ENCODE measurements at places on chromosomes 12 and 14.

DNA sequence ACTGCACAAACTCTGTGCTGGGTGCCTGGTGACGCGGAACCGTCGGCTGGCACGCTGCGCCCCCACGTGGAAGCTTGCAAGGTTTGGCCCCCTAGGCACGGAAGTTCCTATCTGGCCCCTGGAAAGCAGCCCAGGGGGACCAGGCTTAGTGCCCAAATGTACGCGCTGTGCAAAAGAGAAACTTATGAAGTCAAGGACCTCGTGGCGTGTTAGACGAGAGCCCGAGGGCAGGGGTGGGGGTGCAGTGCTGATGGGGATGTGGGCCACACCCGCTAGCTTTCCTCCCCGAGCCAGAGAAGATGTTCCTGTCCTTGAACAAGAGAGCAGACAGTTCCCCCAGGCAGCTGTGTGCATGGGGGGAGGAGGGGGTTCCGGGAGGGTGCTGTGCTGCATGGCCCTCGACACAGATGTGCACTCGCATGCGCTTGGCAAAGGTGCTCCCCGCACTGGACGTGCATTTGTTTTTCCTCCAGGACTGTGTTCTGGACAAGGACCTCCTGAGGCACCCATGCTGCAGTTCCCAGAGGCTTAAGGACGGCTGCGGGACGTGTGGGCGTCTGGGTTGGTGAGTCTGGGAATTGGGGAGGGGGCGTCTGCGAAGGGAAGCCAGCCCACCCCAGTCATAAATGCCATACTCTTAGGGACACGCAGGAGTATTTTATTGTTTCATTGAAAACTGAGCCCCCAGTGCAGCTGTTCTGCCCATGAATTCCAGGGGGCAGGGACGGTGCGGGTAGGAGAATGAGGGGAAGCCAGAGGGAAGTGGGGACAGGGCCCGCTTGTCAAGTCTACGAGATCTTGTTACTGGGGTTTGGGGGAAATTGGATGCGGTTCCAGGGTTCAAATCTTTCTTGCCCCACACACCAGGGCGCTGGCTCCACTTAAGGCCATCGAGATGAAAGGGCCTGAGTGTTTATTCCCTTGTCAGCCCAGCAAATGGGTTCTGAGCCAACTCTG lies 80.0 kb downstream of the NTF3 start:
- no peak for DNase-seq

DNA sequence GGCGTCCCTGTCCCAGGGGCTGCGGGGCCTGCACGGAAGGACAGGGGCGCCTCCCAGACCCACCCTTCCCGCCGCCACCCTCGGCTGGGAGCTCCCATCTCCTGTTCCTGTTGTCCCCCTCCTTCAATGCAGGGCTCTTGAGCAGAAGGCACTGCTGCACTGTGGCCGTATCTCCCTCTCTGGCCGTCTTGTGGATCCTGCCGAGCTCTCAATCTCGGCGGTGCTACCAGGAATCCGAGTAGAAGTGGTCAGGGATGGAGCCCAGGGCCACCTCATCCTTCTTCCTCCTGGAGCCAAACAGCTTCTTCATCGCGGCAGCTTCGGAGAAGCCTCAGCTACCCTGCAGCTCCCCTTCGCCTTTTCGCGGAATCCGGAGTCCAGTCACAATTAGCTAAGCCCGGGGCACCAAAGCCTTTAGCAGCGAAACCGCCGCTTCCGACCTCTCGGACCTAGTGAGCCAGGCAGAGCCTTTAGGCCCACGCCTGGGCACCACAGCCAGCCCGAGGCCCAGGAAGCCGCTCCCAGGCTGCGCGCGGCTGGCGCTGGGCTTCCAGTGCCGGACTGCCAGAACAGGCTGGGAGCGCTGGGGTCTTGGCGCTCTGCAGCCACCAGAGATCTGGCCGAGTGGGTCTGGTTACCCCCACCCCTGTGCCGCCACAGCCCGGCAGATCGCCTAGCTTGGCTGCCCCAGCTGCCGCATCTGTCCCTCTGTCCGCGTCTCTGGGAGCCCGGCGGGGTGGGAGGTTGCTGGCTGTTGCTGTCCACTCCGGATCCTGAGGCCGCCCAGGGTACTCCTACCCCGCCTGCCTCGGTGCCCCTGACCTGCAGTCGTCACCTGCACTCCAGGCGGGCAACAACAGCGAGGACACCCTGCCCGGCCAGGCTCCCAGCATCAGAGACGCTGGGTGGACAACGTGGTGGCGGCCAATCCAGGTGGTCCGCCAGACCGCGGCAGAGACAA lies 69.1 kb downstream of the ASCL4 start:
- no peak for DNase-seq

GRCh38 chr14:103485504-103485903 lies 37.1 kb downstream of the CKB start:
- no peak for DNase-seq

GRCh38 chr14:53532853-53533252 lies 379.7 kb upstream of the DDHD1 start:
- DNase-seq, result no peak

GRCh38 chr14:44995770-44996294 lies 33.8 kb downstream of the TOGARAM1 start:
- no peak for DNase-seq

DNA sequence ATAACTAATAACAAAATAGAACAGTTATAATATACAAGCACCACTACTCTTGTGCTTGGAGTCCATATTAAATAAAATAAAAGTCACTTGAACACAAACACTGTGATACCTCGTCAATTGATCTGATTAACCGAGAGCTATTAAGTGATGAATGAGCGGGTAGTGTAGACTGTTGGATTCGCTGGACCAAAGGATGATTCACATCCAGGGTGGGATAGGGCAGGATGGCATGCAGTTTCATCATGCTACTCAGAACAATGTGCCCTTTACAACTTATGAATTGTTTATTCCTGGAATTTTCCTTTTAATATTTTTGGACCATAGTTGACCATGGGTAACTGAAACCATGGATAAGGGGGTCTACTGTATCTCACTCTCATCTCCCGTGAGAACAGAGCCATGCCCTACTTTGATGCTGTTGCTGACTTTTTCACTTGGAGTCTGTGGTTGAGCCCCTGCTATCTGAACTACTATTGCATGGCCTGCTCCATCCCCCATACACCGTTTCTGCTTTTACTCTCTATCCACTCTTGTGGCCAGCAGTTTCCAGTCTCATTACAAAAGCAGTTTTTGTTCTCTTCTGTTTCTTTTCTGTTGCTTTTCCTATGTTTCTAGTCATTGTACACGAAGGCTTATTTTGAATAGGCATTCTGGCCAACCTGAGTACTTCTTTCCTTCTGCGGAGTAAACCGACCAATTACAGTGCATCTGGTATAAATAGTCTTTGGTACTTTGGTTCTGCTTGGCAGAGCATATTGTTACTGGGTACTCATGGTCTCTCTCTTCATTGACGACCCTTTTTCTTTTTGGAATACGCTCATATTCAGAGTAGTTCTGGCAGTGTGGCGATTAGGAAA lies 12.2 kb downstream of the TMTC2 start:
- DNase-seq, result no peak

- DNase-seq, result no peak
These were observed 67.8 kb upstream of the LTA4H start for GRCh38 chr12:96103067-96103644.

- DNase-seq, result no peak
These were observed 3.6 kb downstream of the NXPH4 start for GRCh38 chr12:57219993-57220754.

DNA sequence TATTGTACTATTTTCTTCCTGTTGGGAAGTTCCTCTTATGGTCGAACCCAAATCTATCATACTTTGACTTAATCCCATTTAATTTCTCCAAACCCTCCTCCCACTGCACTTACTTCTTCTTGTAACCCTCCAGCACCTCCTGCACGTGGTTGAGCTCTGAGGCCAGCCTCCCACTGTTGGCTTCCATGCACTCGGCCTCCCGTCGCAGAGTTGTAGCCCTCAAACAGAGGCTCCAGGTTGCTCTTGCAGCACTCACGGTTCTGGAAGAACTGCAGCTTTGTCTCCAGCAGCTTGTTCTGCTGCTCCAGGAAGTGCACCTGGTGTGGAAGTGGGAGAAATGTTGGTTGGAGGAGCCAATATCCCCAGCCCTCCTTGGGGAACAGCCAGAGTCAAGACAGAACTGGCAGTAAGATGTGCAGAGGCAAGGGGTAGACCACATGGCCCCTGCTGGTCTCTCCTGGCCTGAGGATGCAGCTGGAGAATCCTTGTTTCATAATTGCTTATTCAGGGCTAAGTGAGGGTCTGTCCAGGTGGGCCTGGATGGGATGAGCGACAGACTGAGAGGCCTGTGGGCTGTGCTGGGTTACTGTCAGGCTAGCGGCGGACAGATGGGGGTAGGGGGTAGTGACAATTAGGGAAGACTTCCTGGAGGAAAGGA lies 18.4 kb upstream of the KRT86 start:
- DNase-seq, result no peak

GRCh38 chr12:79371226-79371625 lies 319.5 kb downstream of the PAWR start:
- no peak for DNase-seq

DNA sequence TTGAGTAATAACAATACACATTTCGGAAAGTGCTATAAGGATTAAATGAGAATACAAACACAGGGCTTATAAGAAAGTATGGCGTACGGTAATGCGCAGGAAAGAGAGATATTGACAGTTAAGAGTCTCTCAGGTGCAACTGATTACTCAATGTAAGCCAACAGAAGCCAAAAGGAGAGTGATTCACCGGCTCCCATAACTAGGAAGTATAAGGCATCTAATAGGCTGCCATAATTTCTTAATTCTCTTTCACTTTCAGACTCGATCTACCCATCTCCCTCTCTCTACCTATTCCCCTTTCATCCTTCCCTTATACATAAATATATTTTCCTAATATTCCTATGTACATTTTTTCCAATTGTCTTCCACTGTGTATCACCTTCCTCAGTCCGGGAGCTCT lies 90.0 kb downstream of the MDGA2 start:
- DNase-seq, result no peak

DNA sequence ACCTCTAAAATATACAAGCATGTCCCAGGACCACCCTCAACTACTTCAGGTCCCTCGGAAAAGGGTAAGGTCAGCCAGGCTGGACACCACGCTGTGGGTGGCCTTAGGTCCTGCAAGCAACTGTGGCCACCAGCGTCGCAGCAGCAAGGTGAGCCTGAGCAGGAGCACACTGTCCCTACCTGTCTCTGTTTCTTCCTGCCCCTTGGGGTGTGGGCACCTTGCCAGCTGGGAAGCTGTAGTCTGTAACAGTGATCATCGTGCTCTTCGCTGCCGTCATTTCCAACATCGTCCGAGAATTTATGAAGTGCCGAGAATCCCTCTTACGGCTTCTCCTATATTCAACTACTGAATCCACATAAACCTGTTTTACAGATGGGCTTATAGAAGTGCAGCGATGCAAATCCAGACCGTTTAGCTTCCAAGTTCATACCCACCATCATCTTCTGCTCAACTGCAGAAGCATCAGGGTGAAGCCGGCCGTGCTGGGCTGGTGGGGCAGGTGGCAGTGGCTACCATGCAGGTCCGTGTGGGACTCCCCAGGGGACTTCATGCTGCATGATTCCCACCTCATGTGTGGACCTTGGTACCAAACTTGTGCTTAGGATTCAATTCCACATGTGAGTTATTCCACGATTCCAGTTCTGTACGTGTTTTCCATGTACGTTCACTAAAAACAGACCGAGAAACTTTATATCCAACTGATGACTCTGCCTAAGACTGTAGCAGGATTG lies 361.3 kb upstream of the SFSWAP start:
- DNase-seq, result no peak

DNA sequence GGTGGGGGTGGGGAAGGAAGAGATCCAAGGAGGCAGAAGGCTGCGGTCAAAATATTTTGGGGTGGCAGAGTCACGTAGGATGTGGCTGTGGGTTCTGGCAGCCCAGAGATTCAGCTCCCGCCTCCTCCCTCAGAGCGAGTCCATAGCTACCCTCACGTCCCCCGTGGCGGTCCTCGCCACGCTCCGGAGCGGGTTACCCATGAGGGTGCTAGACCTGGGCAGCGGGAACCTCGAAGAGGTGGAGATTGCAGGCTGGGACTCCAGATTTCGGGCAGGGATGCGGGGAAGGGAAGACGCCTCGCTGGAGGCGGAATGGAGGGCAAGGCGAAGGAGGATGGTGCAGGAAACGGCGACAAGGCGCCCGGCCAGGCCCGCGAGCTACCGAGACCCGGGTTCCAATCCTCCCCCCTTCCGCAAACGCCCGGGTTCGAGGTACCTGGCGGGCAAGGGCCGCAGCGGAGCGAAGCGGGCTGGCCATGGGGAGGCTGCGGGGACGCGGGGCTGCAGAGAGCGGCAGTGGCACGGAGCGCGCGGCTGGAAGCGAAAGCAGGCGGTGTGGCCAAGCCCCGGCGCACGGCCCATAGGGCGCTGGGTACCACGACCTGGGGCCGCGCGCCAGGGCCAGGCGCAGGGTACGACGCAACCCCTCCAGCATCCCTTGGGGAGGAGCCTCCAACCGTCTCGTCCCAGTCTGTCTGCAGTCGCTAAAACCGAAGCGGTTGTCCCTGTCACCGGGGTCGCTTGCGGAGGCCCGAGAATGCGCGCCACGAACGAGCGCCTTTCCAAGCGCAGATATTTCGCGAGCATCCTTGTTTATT lies 46.2 kb downstream of the BCAT1 start:
- no peak for DNase-seq

GRCh38 chr12:93573552-93574223 lies 1.2 kb downstream of the SOCS2 start:
- no peak for DNase-seq

- no peak for DNase-seq
These were observed 15.1 kb downstream of the SERPINA5 start for GRCh38 chr14:94596361-94596760.

GRCh38 chr14:91575469-91576208 lies 65.5 kb upstream of the PPP4R3A start:
- DNase-seq, result no peak

DNA sequence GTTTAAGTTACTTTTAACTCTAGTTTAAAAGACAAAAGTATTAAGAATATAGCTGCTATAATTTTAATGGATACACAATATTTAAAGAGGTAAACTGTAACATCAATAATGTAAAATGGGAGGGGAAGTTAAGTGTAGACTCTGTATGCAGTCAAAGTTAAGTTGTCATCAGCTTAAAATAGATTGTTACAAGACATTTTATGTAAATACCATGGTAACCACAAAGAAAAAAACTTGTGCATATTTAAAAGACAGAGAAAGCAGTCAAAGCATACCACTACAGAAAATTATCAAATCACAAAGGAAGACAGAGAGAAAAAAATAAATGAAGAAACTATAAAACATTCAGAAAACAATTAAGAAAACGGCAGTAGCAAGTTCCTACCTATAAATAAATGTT lies 73.3 kb downstream of the CEP128 start:
- no peak for DNase-seq

- no peak for DNase-seq
These were observed 144.5 kb upstream of the SLC38A2 start for GRCh38 chr12:46516933-46517578.

DNA sequence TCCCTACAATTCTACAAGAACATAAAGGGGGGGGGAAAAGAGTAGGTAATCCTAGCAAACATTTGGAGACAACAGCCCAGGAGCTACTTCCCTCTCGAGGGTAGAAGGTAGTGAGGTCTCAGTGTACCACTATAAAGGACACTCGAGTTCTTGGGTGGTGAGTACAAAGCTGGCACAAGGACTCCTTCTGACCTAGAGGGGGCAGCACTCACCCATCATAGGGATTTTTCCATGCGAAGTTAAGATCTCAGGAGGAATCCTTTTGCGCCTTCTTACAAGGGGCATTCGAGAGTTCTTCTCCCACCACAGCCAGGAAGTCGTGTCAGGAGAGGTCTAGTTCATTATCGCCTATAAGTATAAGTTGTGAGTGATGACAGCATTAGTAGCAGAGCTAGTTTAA lies 200.2 kb upstream of the RBM19 start:
- DNase-seq, result peak; percentile 48

GRCh38 chr14:21921453-21921852 lies 247.8 kb upstream of the OR4E1 start:
- DNase-seq, result no peak

GRCh38 chr12:71581206-71581605 lies 82.4 kb downstream of the ZFC3H1 start:
- DNase-seq, result no peak

All from hippocampal formation (tissue), 2 donors.